Stimulated activated CD8-positive, alpha-beta memory T cell treated with anti-CD3 and anti-CD28 coated beads, Interleukin-4, amount 100 ng/mL, for 1 hour (primary cell): ENCODE measurements at places on chromosomes 3 and 15.
A peak's percentile ranks its signal among the peaks of the same experiment; 100 is the strongest.

DNA sequence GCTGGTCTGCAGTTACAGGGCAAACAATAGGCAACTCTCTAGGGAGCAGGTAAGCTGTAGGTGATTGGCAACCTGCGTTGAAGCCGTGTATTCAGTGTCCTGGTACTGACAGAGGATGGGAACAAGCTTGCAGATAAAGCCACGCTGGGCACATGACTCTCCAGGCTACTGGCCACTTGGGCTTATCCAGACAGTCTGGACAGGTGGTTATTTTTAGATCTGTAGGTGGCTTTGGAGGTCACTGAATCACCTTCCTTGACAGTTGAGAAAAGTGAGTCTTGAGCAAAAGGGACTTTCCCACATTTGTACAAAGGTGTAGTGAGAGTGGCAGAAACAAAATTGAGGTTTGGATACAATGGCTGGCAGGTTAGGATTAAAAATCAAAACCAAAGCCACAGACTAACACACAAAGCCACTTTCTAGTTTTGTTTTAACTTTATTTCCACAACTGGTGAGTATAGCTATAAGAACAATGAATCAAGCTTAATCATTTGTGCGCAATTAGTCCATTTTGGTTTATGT lies 22.3 kb upstream of the IL1RAP start:
- DNase-seq: no peak

DNA sequence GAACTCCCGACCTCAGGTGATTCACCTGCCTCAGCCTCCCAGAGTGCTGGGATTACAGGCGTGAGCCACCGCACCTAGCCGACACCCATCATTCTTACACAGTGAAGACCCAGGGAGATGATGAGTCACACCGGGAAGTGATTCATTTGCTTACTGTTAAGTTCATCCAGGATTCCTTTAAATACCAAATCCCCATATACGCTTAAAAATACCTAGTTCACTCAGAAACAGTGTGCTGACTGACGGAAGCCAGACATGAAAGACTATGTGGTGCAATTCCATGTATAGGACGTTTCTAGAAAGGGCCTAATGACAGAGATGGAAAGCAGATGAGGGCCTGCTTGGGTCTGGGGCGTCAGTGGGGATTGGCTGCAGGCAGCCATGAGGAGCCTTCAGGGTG lies 75.2 kb downstream of the APBA2 start:
- no peak for DNase-seq

GRCh38 chr3:100107221-100107814 lies 7.0 kb downstream of the FILIP1L start:
- DNase-seq: no peak

- DNase-seq: no peak
Measured at GRCh38 chr3:183264268-183264667, 11.2 kb downstream of the B3GNT5 start.

DNA sequence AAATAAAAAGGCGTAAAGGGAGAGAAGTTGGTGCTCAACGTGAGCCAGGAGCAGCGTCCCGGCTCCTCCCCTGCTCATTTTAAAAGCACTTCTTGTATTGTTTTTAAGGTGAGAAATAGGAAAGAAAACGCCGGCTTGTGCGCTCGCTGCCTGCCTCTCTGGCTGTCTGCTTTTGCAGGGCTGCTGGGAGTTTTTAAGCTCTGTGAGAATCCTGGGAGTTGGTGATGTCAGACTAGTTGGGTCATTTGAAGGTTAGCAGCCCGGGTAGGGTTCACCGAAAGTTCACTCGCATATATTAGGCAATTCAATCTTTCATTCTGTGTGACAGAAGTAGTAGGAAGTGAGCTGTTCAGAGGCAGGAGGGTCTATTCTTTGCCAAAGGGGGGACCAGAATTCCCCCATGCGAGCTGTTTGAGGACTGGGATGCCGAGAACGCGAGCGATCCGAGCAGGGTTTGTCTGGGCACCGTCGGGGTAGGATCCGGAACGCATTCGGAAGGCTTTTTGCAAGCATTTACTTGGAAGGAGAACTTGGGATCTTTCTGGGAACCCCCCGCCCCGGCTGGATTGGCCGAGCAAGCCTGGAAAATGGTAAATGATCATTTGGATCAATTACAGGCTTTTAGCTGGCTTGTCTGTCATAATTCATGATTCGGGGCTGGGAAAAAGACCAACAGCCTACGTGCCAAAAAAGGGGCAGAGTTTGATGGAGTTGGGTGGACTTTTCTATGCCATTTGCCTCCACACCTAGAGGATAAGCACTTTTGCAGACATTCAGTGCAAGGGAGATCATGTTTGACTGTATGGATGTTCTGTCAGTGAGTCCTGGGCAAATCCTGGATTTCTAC lies at the start of gene RARB:
Gene RARB, plus strand, starts transcription at position 322 of the 847 bp plus-strand sequence. Its CDS starts 469 bp downstream, at position 791.
- no peak for DNase-seq

- no peak for DNase-seq
Measured at GRCh38 chr15:37009288-37009687, 91.1 kb downstream of the MEIS2 start.

DNA sequence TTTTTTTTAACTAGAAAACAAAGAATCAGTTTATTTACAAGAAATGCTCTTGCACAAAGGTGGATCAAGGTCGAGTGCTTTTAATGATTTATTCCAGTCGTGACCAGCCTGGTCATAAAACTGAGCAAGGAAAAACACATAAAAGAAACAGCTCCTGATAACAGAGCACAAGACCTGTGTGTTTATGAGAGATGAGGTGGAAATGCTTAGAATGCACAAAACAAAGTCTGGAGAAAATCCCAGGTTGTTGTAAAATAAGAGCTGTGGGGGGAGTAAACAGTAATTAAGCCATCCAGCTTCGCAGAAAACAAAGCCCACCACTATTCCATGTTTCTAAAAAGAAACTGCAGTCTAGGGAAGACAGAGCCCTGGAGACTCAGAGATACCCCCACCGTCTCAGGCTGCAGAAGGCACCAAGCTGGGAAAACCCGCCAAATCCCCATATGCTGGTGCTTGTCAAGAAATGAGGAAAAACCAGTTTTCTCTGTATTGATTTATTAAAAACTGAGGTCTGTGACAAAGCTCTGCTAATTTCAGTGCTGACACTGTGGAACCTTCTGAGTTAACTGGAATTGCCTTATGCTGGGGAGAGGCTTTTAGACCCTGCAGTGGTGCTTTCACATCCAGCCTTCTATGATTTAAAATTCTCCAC lies 139.3 kb downstream of the ADAMTS17 start:
- DNase-seq: no peak

DNA sequence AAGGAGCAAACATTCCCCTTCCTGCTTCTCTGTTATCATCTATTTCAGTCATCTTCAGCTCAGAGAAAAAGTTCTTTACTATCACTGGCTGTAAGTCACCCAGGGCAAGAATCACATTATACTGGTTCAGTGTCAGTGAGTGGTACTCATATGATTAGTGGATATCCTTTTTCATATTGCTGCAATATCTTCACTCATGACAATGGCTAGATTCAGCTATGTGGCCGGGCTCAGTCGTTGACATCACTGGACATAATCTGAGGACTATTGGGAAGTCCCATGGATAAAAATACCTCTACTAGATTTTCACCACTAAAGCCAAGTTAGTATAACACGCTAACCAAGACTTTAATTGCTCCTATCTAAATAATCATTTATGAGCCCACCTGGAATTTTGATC lies 91.3 kb upstream of the UBE2E2 start:
- no peak for DNase-seq

GRCh38 chr3:99394831-99395778 lies 243.3 kb upstream of the COL8A1 start:
- no peak for DNase-seq

GRCh38 chr15:37394402-37395099 lies 294.2 kb upstream of the MEIS2 start:
- DNase-seq: no peak

DNA sequence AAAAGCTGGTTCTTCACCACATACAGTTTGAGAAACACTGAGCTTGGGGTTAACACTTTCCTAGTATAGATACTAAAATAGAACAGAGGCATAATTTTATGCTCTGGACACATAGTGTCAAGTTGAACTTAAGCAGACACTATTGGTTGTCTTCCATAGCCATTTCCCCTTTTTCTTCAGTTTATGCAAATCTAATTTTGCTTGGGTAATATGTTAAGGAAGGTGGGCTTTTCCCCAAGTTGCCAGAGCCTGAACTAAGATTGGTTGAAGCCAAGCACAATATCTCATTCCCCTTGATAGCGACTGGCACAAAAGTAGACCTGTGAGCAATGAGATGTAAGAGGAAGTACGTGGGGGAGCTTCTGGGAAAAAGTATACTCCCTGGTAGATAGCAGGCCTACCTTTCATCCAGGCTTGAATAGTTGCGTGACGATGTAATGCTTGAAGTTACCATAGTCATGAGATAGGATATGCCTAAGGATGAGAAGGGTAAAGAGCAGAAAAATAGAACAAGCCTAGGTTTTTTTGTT lies 4.5 kb upstream of the POPDC2 start:
- DNase-seq: no peak

GRCh38 chr15:25175033-25175788 lies 220.4 kb downstream of the SNRPN start:
- DNase-seq: no peak

GRCh38 chr3:128231606-128232005 lies 78.3 kb downstream of the EEFSEC start:
- DNase-seq: no peak

GRCh38 chr3:94961423-94962100 lies 898.7 kb downstream of the NSUN3 start:
- no peak for DNase-seq

- DNase-seq: no peak
Measured at GRCh38 chr3:23055733-23056376, 147.3 kb upstream of the UBE2E2 start.

- no peak for DNase-seq
Measured at GRCh38 chr3:110352841-110353604, 718.6 kb upstream of the NECTIN3 start.

DNA sequence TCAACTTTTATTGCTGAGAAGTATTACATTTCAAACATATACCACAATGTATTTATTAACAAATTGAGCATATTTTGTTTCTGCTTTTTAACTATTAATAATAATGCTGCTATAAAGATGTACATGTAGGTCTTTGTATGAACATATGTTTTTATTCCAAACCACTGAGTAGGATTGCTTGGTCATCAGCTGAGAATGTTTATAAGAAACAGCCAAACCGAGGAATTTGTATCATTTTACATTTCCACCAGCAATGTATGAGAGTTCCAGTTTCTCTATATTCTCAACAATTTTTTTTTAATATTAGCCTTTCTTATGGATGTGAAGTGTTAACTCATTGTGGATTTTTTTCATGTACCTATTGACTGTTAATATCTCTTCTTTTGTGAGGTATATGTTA lies 119.5 kb upstream of the MDFIC2 start:
- no peak for DNase-seq

DNA sequence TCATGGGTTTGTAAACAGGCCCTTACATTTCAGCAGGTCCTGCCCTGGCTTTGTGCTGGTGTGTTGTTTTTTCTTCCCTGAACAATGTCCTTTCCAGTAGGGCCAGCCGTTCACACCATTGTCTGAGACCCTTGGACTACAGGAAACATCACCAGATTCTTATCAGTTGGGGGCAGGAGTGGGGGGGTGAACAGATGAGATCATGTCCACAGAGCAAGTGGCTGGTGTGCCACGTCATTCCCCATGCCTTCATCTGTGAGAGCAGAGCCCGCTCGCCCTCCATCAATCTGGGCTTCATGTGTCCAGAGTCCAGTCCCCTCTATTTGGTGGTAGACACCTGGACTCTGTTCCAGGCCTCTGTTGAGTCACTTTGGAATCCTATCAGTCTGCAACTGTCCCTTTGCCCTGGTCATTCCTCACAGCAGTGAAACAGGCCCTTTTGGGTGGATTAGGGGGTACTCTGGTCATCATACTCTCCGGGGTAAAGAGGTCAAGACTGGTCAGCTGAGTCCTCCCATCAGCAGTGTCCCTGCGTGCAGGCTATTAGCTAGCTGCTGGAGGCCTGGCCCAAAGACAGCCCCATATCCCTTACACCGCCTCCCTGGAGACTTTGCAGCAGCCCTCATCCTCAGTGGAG lies 15.0 kb downstream of the SEMA3G start:
- no peak for DNase-seq

GRCh38 chr3:71873093-71873611 lies 88.2 kb upstream of the PROK2 start:
- no peak for DNase-seq

GRCh38 chr3:184323696-184324095 lies 9.3 kb downstream of the EIF4G1 start:
- no peak for DNase-seq

GRCh38 chr3:11554236-11554610 lies 89.5 kb downstream of the VGLL4 start:
- DNase-seq: no peak

DNA sequence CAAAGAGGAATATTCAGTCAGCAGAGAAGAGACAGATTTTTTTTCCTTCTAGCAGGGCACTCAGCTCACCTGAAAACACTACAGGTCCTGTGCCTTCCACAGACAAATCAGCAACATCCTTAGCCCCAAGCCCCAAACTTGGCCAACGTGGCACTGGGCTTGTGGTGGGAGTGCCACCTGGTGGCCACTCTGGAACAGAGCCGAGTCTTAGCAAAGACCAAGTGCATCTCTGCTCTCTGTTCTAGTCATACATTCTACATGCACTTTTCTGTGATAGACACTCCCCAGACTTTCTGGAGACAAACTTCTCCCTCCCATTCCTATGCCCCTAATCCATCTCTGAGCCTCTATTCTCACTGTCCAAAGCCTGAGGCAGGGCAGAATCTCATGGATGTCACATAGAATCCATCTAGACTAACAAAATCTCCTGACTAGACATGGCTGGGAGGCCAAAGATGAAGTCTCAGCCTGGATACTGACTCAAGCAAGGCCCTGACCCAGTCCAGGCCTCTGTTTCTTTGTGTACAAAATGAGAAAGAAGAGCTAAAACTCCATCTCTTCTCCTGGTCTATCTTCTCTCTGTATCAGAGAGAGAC lies 5.1 kb upstream of the SEMA7A start:
- DNase-seq: peak; percentile 62

DNA sequence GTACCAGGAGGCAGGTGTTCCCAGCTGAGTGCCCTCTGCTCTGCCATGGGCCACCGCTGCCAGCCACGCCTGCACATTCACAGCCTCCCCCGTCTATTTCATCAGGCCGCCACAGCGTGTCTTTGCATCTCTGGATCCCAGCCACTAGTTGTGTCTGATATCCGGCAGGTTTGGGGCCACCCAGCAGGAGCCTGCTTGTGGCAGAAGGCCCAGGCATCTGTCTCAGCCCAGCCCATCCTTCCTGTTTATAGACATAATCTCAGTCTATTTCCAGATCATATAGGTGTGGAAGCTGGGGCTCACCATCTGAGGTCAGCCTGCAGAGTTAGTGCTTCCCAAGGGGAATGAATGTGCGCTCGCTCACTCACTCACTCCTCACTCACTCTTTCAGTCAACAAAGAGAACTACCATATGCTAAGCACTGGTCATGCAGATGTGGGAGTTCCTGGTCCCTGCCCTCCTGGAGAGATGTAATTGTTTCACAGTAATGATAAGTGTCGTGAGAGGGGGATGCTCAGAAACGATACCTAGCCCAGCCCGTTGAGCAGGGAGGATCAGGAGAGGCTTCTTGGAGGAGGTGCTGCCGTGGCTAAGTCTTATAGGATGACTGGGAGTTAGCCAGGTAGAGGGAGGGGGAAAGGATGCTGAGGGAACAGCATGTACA lies 60.6 kb downstream of the FGD5 start:
- DNase-seq: no peak

GRCh38 chr3:16545413-16546185 lies 32.1 kb upstream of the RFTN1 start:
- no peak for DNase-seq
